ENCODE measurements at places on chromosomes 6 and 20. TPM values are rescaled to one million over a fixed set of nuclear protein-coding genes. Genes with fewer than 3 reads are reported as not detected.

Gene LCA5
- 5.2 TPM for total RNA-seq

Gene FAM209B
- total RNA-seq, result not detected

Gene CD2AP
- total RNA-seq, result 64.0 TPM

Gene SLC35D3
- total RNA-seq, result not detected

Gene DNAAF9
- 9.6 TPM for total RNA-seq

Gene PCSK2
- total RNA-seq, result 3.5 TPM

Gene AGER
- total RNA-seq, result 20.3 TPM

Gene PRICKLE4
- 2.6 TPM for total RNA-seq

Gene MTG2
- total RNA-seq, result 30.2 TPM

- no peaks in the 10 kb centered on the region for H3K36me3 ChIP-seq
- DNase-seq, result no peak
- no peak overlapping the region for H3K27ac ChIP-seq
- H3K4me3 ChIP-seq, result no peak overlapping the region
These were observed 88.2 kb downstream of the KCNB1 start for GRCh38 chr20:49394264-49394663.

DNA sequence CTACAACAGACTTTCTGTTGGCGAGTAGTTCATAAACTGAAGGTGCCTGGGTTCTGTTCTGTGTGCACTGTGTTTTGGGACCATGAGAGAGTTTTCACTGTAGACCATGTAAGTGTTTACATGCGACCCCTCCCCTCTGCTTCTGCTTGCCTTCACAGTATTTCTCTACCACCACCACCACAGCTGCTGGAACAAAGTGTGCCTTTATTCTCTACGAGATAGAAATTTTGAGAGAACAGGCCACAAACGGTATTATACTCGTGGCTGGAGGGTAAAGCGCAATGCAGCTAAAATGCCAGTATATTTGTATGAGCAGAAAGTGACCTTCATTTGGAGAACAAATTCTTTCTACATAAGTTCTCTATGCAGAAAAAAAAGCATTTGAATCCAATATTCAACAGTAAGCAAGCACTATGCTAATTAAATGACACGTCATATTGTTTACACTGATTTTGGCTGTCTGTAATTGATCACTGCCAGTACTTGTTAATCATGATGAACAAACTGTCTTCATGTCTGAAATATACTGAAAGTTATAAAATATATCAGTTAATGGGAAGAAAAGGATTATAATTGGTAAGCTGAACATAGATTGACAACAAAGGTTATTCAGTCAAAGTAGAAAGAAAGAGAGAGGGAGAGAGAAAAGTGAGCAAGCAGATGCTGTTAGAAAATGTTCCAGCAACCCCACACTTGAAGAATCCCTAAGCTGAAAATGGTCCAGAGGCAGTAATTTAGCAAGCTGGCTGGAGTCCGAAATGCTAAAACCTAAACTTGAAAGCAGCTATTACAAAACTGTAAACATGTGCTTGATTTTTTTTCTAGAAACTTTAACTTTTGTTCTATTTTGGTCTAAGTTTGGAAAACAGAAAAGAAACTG is 8.8 kb downstream of the CLDN20 start:
- H3K36me3 ChIP-seq, result peaks cover 62% of the 10 kb centered on the region
- H3K27me3 ChIP-seq, result no peaks in the 10 kb centered on the region
- H3K4me3 ChIP-seq, result no peak overlapping the region
- peak overlapping the region; percentile 30 for H3K27ac ChIP-seq
- no peak for DNase-seq

- peaks cover 4% of the 10 kb centered on the region for H3K4me1 ChIP-seq
- H3K36me3 ChIP-seq, result no peaks in the 10 kb centered on the region
- DNase-seq, result peak; percentile 92
- H3K27ac ChIP-seq, result peak within 1 kb of the TSS; percentile 26
- peak within 1 kb of the TSS; percentile 82 for H3K4me3 ChIP-seq
These were observed at the start of gene C6orf141 for GRCh38 chr6:49550492-49551077. Gene C6orf141 (plus strand): TSS chr6:49550668. CDS start chr6:49550793, 125 bp downstream.

DNA sequence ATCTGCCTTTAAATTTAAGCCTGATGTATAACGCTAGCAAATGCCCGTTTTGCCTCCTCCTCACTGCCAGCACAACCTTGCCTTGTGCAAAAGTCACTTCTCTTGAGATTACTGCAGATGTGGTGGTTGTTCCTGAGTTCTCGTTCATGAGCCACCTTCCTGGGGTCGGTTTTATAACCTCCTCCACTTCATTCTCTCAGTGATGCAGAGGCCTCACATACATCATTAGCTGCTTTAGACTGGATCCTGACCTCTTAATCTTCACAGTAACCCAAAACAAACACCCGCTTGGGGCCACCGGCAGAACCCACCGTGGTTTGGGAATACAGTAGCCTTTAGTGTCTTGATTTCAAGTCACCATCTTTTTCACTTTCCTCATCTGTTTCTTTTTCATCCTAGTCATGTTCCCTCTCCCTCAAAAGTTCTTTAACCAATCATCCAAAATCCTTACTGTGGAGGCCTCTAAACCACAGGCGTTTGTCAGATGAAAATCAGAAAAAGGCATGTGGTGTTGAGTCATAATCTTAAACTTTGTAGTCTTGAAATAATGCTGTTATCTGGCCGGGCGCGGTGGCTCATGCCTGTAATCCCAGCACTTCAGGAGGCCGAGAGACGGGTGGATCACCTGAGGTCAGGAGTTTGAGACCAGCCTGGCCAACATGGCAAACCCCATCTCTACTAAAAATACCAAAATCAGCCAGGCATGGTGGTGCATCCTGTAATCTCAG is 430.3 kb upstream of the SOX4 start:
- no peak overlapping the region for H3K4me3 ChIP-seq
- H3K27me3 ChIP-seq, result no peaks in the 10 kb centered on the region
- no peaks in the 10 kb centered on the region for H3K36me3 ChIP-seq
- DNase-seq, result no peak
- peaks cover 4% of the 10 kb centered on the region for H3K4me1 ChIP-seq

GRCh38 chr20:4102381-4102780 is 87.0 kb upstream of the RNF24 start:
- H3K27ac ChIP-seq, result no peak overlapping the region
- no peaks in the 10 kb centered on the region for H3K27me3 ChIP-seq
- no peak overlapping the region for H3K4me3 ChIP-seq
- DNase-seq, result no peak
- H3K4me1 ChIP-seq, result no peaks in the 10 kb centered on the region

DNA sequence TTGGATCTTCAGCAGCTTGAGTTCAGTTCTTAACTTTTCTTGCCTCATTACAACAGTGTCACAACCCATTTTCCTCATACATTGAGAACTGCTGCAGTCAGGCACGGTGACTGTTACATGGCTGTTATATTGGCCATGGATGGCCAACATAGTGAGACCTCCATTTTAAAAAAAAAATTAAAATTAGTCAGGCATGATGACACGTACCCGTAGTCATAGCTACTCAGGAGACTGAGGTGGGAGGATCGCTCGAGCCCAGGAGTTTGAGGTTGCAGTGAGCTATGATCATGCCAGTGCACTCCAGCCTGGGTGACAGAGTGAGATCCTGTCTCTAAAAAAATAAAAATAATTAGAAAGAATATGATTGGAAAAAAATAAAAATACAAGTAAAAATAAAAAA is 9.9 kb upstream of the MMP24 start:
- no peaks in the 10 kb centered on the region for H3K27me3 ChIP-seq
- H3K4me3 ChIP-seq, result no peak overlapping the region
- no peak for DNase-seq
- no peak overlapping the region for H3K27ac ChIP-seq

GRCh38 chr6:22253955-22254655 is 42.7 kb downstream of the PRL start:
- H3K27ac ChIP-seq, result no peak overlapping the region
- H3K4me1 ChIP-seq, result peaks cover 6% of the 10 kb centered on the region
- DNase-seq, result no peak
- H3K27me3 ChIP-seq, result no peaks in the 10 kb centered on the region

- H3K27me3 ChIP-seq, result no peaks in the 10 kb centered on the region
- no peak overlapping the region for H3K27ac ChIP-seq
- DNase-seq, result peak; percentile 85
- H3K36me3 ChIP-seq, result no peaks in the 10 kb centered on the region
These were observed 16.5 kb downstream of the COL20A1 start for GRCh38 chr20:63309261-63310071.

GRCh38 chr20:46132705-46133120 is 14.6 kb downstream of the CD40 start:
- peaks cover 39% of the 10 kb centered on the region for H3K27me3 ChIP-seq
- no peak overlapping the region for H3K4me3 ChIP-seq
- no peaks in the 10 kb centered on the region for H3K4me1 ChIP-seq
- no peak overlapping the region for H3K27ac ChIP-seq
- no peaks in the 10 kb centered on the region for H3K36me3 ChIP-seq

- peaks cover 58% of the 10 kb centered on the region for H3K36me3 ChIP-seq
- H3K27me3 ChIP-seq, result no peaks in the 10 kb centered on the region
- peak overlapping the region; percentile 96 for H3K4me3 ChIP-seq
- DNase-seq, result no peak
- no peak overlapping the region for H3K27ac ChIP-seq
These were observed 476 bp downstream of the MEA1 start for GRCh38 chr6:43013097-43013842.

DNA sequence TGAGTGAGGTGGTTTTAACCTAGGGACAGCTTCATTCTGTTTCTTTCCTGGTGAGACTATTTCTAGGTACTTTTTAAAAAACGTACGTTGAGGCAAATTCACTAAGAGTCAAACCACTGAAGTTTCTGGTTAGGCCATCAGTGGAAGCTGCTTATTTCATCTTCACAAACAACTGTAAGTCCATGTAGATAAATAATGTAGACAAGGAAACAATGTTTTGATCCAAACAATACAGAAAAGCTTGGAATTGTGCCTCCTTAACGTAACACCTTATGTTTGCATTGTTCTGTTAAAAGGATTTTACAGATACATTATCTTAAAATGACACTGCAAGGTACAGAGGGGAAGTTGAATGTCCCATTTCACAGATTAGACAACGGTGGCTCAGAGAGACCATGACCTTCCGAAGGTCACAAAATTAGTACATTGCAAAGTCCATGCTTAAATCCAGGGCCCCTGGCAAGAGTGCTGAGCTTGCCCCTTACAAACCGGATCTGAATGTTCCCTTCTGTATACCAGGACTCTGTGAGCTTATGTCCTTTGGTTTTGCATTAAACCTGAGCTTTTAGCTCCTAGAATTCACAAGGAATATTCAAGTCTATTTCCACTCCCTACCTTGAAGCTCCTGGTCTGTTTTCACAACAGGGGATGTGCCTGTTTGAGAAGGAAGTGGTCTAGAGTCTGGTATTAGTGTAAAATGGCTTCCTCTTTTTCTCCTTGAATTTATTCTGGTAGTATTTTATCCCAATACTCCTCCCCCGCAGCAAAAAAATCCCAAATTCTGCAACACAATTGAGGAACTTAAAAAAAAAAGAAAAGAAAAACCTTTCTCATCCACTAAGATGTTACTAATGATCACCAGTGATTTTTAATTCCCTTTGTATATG is 28.9 kb upstream of the ZNF217 start:
- no peak overlapping the region for H3K27ac ChIP-seq
- peaks cover 12% of the 10 kb centered on the region for H3K4me1 ChIP-seq
- H3K27me3 ChIP-seq, result no peaks in the 10 kb centered on the region
- peak overlapping the region; percentile 76 for H3K4me3 ChIP-seq
- no peaks in the 10 kb centered on the region for H3K36me3 ChIP-seq
- peak; percentile 49 for DNase-seq

DNA sequence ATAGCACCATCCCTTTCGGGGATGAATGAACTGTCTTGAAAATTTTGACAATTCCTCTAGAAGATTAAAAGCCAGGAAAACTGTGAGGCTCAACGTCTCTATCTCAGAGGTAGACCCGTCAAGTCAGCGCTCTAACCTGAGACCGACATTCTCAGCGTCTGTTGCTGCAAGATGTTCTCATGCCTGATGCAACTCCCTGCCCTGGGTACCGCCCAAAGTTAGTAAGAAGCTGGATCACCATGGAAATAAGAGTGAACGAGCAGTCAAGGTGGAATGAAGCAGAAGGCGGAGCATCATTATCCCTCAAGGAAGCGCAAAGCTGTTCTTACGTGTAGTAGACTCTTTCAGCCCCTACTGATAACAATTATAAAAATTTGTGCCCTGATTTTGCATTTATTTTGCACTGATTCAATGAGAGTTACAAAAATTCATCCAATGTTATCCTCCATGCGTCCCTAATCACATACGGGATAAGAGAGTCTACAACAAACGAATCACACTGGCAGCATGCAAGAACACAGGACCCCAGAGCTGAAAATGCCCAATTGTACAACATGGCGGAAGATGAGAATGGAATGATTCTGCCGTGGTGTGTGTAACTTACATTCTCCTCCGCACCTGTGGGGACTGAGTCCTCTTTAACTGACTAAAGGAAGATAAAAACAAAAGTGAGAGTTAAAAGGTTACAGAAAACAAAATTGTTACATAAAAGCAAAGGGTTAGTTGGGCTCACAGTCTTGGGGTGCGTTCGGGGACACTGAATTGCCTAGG is 95.4 kb downstream of the BCAS1 start:
- H3K4me3 ChIP-seq, result no peak overlapping the region
- no peaks in the 10 kb centered on the region for H3K27me3 ChIP-seq
- DNase-seq, result no peak
- H3K27ac ChIP-seq, result no peak overlapping the region
- H3K4me1 ChIP-seq, result no peaks in the 10 kb centered on the region

DNA sequence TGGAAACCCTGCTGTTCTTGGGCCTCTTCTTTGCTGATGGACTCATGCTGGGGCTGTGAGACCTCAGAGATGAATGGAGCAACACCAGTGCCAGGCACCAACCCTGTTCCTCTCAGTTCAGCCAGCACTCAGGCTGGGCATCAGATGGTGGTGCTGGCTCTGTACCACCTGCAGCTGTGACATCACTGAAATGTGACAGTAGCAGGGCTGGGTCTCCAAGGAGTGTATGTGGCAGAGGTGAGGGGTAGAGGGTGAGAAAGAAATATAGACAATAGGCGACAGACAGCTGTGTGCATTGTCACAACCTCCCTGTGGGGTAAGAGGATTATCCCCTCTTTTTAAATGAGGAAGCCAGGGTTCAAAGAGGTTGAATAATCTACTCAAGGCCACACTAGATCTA is at the start of gene TP53TG5:
TSS of gene TP53TG5 (minus strand) at position 135 of the 400 bp plus-strand sequence. CDS start at position 46, 89 bp downstream.
- no peaks in the 10 kb centered on the region for H3K27me3 ChIP-seq
- H3K27ac ChIP-seq, result peak within 1 kb of the TSS; percentile 74
- peak; percentile 82 for DNase-seq
- H3K4me1 ChIP-seq, result peaks cover 35% of the 10 kb centered on the region

- no peak overlapping the region for H3K4me3 ChIP-seq
- H3K27me3 ChIP-seq, result peaks cover 41% of the 10 kb centered on the region
- no peak overlapping the region for H3K27ac ChIP-seq
- H3K4me1 ChIP-seq, result no peaks in the 10 kb centered on the region
- DNase-seq, result no peak
- no peaks in the 10 kb centered on the region for H3K36me3 ChIP-seq
These were observed 1.3 kb upstream of the DNAH8 start for GRCh38 chr6:38713812-38714211.

- H3K4me1 ChIP-seq, result no peaks in the 10 kb centered on the region
- no peak overlapping the region for H3K4me3 ChIP-seq
- H3K36me3 ChIP-seq, result no peaks in the 10 kb centered on the region
- DNase-seq, result no peak
These were observed 30.3 kb downstream of the OR2J2 start for GRCh38 chr6:29200767-29201662.

GRCh38 chr6:156658186-156658965 is 118.8 kb upstream of the ARID1B start:
- H3K27ac ChIP-seq, result peak overlapping the region; percentile 14
- no peak overlapping the region for H3K4me3 ChIP-seq
- H3K4me1 ChIP-seq, result no peaks in the 10 kb centered on the region
- no peaks in the 10 kb centered on the region for H3K27me3 ChIP-seq
- H3K36me3 ChIP-seq, result no peaks in the 10 kb centered on the region
